Activated naive CD4-positive, alpha-beta T cell treated with Interleukin-2 at 50 U/mL for 16 hours (primary cell): ENCODE measurements at places on chromosomes 6 and 20.

DNA sequence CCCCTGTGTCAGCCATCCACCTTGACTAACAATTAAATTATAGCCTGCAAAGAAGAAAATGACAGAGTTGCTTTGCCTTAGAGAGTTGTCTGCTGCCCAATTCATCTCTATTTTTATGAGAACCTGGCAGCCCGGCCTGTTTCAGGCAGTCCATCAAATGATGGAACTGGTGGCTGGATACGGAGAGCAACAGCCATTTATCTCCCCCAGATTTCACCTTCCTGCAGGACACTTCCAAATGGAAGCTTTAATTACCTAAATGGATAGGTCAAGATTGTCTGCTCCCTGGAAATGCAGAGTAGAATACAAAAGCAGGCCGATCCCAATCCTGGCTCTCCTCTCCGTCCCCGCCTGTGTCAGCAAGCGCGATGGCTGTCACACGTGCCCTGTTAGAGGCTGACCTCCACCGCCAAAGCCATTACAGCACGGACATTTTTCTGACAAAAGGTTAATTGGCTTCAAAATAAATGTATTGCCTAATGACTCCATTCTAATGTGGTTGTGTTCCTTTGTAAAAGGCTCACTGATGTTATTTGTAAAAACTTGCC, 86.7 kb downstream of the PACRG start:
- no peak for DNase-seq

DNA sequence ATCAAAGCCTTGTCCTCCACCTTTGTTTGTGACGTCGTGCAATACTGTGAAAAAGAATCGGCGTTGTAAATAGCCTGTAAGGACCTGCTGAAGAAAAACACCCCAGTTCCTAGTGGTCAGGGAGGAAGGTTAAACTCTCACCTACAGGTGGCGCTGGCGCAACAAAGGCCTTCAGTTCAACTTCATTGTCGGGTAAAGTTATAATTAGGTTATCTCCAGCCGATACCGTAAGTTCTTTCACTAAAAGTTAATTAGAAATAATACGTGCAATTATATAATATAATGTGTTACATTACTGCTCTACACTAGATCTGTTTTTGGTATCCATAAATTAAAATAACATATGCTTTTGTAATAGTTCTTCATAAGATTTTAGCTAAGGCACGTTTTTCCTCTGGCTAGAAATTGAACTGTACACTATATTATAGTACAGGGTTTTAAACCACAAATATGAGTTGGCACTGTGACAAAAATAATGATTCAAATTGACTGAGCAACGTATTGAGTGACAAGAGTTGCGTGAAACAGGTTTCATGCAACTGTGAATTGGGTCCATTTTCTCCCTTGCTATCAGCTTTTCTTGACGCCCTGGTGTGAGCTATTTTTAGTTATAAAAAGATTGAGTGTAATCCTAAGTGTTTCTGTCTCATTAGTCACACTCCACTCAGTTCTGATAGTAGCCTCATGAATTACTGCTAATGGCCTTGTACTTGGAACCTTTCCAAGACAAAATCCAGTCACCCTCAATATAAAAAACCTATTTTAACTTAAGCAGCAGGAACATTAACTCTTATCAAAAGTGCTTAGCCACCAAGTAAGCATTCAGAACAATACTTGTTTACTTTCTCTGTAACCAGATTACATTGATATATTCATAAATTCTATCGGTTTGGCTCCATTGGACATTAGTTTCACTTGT, 62.3 kb downstream of the KIAA0319 start:
- DNase-seq, result peak; percentile 74

DNA sequence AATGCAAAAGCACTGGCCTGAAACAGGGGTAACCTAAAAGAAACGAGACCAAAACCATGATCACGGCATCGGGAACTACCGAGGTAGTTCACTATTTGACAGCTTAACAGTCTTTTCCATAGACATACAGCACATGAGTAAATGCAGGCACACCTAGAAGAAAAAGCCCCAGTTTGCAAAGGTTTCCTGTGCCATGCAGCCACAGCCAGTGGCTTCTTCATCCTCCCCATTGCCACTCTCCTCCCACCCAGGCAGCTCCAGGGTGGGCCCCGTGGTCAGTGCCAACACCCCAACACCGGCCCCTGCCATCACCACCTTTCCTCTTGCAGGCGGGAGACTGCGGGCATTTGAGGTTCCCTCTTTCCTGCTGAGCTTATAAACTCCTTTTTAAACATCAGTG, 115.4 kb downstream of the SLC23A2 start:
- no peak for DNase-seq

DNA sequence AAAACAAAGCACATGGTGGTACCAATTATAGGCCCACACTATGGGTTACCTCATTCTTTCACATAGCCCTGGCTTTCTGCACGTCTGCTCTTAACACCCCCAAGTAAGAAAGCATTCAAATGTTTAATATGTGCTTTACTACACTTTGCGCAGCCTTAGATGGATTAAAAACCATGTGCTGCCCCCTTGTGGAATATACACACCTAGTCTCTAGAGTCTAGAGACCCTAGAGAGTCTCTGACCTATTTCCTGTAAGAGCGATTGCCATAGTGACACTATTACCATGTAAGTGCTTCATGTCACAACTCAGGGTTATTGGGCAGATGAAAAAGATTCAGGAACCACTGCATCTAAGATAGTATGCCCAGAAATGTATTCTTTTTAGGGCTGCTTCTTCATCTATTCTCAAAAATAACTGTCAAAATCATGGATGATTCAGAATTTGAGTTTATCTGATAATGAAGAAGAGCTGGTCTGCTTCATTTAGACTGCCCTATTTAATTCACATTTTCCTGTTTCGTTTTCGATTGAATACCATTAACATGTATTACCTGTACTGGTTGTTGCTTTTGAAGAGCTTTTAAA, 186.3 kb downstream of the ADGB start:
- DNase-seq, result no peak

DNA sequence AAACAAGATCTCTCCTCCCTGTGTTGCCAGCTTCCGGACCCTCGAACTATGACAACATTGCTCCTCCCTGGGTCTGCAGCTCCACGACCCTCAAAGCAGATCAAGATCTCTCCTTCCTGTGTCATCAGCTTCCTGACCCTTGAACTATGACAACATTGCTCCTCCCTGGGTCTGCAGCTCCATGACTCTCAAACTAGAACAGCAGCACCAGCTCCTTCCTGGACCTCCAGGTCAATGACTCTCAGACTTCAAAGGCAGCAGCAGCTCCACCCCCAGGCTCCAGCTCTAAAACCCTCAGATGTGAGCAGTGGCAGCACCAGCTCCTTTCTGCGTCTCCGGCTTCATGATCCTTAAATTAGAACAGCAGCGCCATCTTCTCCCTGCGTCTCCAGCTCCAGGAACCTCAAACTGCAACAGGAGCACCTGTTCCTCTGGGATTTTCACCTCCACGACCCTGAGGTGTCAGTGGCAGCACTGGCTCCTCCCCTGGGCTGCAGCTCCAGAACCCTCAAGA, 341.0 kb upstream of the SULF2 start:
- DNase-seq, result no peak

DNA sequence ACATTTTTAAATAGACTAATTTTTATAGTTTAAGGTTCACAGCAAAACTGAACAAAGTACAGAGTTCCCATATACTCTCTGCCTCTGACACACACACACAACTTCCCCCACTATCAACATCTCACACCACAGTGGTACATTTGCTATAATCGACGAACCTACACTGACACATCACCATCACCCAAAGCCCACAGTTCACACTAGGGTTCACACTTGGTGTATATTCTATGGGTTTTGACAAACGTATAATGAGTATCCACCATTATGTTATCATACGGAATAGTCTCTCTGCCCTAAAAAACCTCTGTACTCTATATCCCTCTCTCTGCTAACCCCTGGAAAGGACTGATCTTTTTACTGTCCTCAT, 15.6 kb downstream of the TMEM30A start:
- no peak for DNase-seq

DNA sequence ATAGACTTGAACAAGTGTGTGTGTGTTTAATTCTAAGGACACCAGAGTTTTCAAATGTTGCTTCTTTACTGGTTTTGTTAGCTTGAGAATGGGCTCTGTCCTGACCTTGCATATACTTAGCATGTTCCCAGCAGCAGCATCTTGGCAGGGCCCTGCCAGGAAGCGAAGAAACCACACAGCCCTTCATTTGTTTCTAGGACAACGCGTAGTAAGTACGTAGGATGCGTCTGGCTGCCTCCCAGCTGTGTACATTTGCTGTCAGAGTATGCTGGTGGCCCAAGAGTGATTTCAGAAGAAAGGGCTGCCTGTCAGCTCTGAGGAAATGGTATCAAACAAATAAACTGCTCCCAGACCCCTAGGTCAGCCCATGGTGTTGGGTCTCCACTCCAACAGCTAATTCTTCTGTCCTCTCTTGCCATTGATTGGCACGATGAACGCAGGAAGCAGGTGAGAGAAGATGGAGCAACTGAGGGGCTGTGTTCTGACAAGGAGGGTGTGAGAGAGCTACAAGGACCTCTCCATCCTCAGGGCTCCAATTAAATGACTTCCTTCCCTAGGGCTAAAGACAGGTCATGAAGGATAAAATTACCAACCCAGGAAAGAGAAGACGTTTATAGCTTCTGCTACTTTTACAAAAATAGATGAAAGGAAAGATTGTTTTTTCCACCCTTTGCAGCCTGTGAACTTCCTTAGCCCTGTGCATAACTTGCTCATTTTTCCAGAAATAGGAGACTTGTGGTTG, 55.9 kb upstream of the HDDC2 start:
- no peak for DNase-seq

- DNase-seq, result peak; percentile 88
These were observed 121.7 kb upstream of the SLC2A12 start for GRCh38 chr6:134173936-134174671.

DNA sequence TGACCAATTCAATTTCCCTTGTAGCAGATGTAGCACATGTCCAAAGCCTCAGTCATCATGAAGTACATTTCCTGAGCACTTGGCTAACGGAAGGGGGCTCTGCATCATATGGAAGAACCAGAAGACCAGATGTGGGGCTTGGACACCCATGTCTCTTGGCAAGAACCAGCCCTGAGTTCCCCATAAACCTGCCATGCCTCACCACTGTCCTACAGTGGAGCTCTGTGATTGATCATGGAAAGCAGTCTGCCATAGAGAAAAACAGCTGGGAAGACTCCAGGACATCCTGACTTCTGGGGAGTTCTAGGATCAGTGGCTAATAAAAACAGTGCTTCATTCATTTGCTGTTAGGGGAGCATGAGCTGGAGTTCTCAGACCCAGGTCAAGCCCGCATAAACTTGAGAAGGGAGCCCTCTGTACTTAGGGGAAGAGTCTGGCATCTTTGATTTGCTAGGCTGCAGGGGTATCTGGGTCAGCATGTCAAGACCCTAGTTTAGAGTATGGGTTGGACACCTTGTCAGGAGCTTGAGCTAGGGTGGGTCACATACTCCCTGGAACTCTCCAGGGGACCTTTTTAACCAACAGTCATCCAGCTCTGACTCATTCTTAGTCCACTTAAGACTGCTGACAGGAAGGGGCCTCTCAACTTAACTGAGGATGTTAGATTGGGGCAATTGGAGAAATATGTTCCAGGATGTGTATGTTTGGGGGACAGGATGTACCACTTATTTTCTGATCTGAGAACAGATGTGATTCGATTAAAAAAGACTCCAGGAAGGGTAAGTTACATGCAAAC, 26.3 kb upstream of the TRAM2 start:
- DNase-seq, result no peak

DNA sequence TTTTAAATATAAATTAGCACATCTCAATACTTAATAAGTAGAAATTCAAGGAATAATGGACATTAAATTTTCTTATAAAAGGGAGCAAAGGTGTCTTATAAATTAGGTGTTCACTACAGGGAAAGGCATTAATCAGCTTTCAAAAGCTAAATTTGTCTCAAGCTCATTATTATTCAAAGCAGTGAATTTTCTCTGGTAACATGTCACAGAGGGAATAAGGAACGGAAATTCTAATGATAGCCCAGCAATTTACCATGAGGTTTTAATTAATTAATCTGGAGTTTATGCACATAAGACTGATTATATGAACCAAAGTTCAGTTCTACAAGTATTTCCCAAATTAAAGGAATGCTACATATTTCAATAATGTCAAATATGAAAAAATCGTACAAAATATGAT, 15.4 kb upstream of the GJE1 start:
- DNase-seq, result no peak

DNA sequence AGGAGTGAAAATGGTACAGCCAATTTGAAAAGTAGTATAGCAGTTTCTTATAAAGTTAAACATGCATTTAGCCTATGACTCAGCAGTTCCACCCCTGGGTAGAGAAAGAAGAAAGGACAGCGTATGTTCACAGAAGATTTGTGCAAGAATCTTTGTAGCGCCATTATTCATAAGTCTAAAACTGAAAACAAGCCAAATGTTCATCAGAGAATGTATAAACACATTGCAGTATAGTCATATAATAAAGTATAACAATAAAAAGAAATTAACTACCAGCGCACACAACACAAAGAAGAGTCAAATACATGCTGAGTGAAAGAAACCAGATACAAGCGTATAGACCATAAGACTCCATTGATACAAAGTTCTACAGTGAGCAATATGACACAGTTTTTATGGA, 294.0 kb downstream of the SAMD5 start:
- no peak for DNase-seq

GRCh38 chr6:42271834-42272805, 54.5 kb upstream of the MRPS10 start:
- no peak for DNase-seq

DNA sequence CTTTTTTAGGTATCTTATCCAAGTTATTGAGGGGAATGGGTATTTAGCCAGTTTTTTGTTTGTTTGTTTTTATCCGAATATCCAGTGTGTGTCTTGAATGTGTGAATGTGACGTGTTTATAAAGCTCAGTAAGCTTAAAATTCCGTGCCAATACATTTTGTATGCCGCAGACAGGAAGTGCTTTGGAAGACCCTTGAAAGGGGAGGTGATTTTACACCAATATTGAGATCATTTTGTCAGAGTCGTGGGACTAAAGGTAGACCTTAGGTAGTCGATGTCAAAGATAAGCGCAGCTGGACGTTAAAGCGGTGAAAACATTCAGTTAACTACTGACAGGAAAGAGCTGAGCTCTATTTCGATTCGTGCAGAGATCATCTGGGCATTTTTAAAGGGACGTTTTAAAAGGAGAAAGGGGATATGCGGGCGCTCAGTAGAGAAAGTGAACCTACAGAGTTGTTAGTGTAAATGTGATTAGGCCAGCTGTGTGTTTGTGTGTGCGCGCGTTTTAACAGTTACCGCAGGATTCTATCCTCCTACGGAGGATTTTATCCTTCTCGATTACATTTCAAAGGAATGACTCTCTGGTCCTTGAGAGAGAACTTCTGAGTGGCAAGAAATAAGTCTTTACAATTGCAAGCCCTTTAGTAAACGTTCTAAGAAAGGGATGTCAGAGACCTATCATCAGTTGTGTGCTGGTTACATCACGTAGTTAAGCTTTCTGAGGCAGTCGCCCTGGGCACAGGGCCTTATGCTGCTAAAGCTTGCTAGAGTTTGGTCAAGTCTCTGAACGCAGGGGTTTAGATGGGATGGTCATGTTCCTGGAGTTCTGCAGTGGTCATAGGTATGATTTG, 625 bp upstream of the ECHDC1 start:
- DNase-seq, result no peak
